ENCODE measurements at places on chromosomes 2 and 18. TPM values are rescaled to one million over a fixed set of nuclear protein-coding genes. Genes with fewer than 3 reads are reported as not detected.
A peak's percentile ranks its signal among the peaks of the same experiment; 100 is the strongest.

GRCh38 chr18:44803019-44803650 is 122.4 kb downstream of the SETBP1 start:
- DNase-seq: peak; percentile 78

GRCh38 chr2:43161650-43162510 is 64.5 kb downstream of the ZFP36L2 start:
- DNase-seq: peak; percentile 88

GRCh38 chr2:109370399-109371035 is 241.5 kb downstream of the SH3RF3 start:
- no peak for DNase-seq

GRCh38 chr2:161044095-161044865 is 115.9 kb upstream of the TANK start:
- DNase-seq: no peak

GRCh38 chr2:102604769-102605168 is 14.6 kb upstream of the SLC9A2 start:
- peak; percentile 31 for DNase-seq

DNA sequence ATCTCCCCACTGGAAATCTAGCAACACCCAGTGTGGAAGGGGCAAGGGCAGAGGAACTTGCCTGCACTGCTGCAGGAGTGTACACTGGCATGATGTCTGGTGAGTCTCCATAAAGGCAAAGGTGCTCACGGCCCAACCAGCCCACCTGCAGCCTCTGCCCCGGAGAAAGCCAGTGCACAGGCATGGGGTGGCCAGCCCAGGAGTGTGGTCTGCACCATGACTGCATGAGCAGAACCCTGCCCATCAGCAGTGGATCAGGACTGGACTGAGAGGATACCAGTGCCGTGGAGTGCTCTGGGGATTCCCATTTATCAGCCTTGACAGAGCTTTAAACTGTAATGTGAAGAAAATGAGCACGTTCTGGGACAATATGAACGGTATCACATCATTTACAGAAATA is 342.6 kb upstream of the HS6ST1 start:
- no peak for DNase-seq

GRCh38 chr2:643334-643733 is 33.9 kb downstream of the TMEM18 start:
- DNase-seq: no peak

GRCh38 chr2:211867845-211868451 is 670.7 kb downstream of the ERBB4 start:
- no peak for DNase-seq

- DNase-seq: no peak
Measured at GRCh38 chr2:2540406-2540805, 209.3 kb upstream of the MYT1L start.

GRCh38 chr2:141062031-141062430 is 1068.8 kb downstream of the LRP1B start:
- no peak for DNase-seq

- no peak for DNase-seq
Measured at GRCh38 chr18:41940506-41941215, 14.4 kb upstream of the PIK3C3 start.

DNA sequence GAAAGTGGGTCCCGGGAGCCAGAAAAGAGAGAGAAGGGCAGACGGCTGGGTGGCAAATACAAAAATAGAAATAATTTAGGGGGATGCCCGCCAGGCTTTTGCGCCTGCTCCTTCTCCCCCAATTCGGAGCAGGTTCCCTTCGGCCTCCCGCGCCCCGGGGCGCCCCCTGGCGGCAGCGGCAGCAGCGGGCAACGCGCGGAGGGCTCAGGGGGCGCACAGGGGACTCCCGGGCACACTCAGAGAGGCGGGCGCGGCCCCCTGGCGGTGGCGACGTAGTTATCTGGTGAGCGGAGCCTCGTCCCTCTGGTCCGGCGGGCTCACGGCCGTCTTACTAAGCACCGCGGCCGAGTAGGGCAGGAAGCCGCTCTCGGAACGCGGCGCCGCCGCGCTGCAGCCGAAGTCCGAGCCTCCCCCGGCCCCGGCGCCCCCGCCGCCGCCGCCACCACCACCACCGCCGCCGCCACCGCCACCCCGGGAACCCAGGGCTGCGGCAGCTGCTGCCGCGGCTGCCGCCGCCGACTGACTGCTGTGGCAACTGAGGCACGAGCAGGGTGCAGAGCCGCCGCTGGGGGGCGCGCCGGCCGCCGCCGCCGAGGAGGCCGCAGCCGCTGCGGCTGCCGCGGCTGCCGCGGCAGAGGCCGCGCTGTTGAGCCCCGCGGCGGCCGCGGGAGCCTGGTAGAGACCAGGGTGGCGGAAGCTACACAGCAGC is 3.8 kb downstream of the EVX2 start:
- DNase-seq: peak; percentile 59

DNA sequence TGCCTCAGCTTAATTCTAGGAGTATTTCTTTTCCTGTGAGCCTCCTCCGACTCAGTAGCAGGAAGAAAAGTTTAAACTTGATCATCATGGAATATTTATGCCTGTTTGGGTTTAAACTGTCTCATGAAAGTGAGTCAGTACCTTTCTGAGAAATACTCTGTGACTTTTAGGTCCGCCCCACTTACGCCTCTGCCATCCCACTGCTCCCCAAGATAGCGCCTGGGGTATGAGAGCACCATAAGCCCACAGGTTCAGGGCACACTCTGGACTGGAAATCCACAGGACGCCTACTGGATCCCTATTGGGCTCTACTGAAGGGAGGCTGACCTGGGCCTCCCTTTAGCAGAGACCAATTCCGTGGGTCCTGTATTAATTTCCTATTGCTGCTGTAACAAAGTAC is 175.8 kb upstream of the CDH20 start:
- DNase-seq: no peak

DNA sequence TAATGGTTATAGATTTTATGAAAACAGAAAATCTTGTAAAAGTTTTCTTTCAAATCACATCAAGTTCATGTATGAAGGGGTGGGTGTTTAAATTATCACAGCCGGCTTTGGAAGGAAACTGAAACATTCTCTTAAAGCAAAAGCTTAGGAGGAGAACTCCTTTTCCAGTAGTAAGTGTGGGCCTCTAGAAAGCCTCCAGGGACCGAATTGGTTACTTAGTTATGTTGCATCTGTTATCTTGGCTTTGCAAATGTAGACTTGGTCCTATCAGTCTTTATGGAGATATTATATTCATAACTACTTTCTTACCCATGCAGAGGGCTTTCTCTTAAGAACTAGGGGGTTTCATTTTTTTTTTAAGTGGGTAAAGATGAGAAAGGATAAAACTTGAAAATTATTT is 7.4 kb downstream of the NAB1 start:
- DNase-seq: no peak

DNA sequence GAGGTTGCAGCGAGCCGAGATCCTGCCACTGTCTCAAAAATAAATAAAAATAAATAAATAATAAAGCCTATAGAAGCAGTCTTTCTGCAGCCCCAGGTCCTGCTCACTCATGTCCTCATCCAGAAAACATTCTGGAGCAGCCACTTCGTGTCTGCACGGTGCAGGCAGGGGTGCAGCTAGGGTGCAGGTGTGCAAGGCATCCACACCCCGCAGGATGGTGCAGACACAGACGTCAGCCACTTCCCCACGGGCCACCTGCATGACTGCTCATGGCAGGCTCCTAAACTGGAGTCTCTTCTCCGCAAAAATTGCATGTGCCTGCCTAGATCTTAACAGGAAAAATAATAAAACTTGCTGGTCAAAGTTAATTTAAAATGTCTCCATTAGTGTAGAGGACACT is 80.2 kb upstream of the SNTG2 start:
- DNase-seq: no peak

DNA sequence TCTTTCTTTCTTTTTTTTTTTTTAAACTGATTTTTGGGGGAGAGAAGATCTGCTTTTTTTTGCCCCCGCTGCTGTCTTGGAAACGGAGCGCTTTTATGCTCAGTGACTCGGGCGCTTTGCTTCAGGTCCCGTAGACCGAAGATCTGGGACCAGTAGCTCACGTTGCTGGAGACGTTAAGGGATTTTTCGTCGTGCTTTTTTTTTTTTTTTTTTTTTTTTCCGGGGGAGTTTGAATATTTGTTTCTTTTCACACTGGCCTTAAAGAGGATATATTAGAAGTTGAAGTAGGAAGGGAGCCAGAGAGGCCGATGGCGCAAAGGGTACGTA is 587 bp downstream of the MEIS1 start:
- DNase-seq: no peak

DNA sequence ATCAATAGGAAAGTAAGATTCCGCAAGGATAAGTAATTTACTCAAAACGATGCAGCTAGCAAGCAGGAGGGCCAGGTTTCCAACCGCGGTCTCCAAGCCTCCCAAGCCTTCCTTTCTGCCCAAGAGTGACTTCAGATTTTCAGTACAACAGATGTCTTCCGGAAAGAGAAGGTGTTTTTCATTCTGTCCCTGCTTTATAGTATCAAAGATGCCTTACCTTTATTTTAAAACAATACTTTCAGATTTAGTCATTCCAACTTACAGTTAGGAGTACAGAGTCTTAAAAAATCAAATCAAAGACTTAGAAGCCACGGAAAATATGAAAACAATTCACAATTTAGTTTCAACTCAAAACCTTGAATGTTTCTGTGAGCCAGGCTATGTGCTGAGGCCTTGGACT is 43.6 kb downstream of the CYB5A start:
- no peak for DNase-seq

DNA sequence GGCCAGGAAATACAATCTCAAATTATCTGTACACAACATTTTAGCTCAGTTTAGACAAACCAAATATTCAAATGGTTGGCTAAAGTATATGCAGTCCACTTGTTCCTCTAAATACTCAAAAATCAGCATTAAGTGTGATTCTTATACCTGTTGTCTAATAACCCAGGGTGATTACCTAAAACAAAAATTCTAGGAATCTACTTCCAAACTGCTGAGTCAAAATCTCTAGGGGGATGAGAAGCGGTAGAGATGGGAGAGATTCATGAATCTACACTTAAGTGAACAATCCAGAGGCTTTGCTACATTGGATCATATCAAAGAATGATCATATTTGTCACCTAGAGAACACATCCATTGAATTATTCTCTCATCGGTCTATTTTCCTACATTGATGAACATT is 420.9 kb upstream of the PKDCC start:
- DNase-seq: no peak

GRCh38 chr2:21228041-21228895 is 104.5 kb downstream of the TDRD15 start:
- DNase-seq: peak; percentile 42

DNA sequence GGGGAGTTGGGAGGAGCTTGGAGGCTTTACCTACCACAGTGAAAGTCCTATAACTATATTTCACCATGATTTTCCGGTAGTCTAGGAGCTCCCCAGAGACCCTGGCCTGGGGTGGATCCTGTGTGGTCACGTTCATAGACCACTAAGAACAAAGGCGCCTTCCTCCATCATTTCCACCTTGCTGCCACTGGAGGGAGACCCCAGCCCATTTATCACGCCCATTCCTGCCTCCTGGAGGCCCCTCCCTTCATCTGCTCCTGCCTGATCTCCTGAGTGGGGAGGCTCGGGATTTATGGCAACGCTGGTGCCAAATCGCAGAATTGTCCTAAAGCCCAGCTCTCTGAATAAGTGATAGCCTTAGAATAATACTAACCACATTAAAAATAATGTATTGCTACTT is 507.6 kb upstream of the SPHKAP start:
- DNase-seq: no peak

GRCh38 chr2:61135510-61135909 is 26.5 kb upstream of the C2orf74 start:
- no peak for DNase-seq

DNA sequence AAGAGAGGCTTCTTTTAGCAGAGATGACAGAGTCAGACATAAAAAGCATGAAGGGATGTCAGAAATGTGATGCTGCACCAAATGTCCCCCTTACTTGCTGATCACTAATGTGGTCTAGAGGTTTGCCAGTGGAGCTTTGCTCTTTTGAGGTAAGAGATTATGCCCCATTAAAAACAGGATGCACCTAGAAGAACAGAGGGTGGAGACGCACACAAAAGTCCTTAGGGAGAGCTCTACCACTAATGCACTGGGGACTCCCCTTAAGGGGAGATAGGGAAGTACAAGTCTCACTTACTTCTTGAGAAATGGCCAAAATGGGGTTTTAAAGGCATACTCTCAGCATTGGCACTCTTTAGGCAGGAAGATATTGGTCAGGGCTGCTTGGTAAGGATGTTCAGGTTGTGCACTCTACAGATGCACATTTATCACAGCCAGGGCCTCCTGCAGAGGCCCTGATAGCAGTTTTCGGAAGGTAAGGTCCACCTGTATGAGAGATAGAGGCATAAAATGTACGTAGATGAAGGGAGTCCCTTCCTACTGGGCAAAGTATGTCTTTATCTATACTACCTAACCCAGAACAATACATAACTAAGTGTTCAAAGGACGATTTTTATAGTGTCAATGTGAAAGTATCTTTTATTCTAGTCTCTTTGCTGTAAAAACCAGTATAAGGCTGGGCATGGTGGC is 17.0 kb upstream of the SCYGR1 start:
- no peak for DNase-seq

GRCh38 chr2:233100192-233100998 is 40.3 kb downstream of the INPP5D start:
- no peak for DNase-seq

DNA sequence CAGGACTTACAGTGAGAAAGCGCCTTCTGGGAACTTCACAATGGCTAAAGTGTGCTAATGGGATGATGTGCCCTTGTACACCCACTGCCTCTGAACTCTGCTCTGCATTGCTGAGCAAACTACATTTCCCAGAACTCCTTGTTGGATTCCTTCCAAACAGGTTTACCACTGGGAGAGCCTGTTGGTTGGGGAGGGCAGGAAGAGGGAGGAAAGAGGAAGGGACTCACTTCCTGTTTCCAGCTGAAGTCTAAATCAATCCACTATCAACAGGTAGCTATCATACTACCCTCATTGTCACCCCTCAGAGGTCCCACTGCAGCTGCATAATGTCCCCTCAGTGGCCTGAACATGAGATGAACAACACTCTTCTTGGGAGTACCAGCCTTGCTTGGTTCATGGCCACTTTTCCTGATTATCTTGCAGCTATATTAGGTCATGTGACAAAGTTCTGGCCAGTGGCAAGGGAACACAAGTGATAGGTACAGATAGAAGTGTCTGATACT is 109.7 kb downstream of the MSH2 start:
- DNase-seq: no peak

- no peak for DNase-seq
Measured at GRCh38 chr18:31876707-31877106, 66.2 kb downstream of the TRAPPC8 start.

GRCh38 chr2:118929059-118929458 is 12.9 kb upstream of the MARCO start:
- no peak for DNase-seq

The C2orf92 gene
- total RNA-seq: 12.5 TPM

The CD8B gene
- total RNA-seq: 2.9 TPM

The FAM237A gene
- total RNA-seq: not detected

The STAT4 gene
- 4.0 TPM for total RNA-seq

The VAMP5 gene
- 10.8 TPM for total RNA-seq

The DSC3 gene
- not detected for total RNA-seq

The ANO7 gene
- 33.9 TPM for total RNA-seq

The EML4 gene
- 88.3 TPM for total RNA-seq

The CNDP1 gene
- 0.19 TPM for total RNA-seq

The DSG1 gene
- not detected for total RNA-seq

Data from mucosa of descending colon (tissue), 3 donors.